ENCODE measurements at places on chromosomes 5 and 9.

GRCh38 chr9:33942471-33943083 lies 106.1 kb downstream of the UBAP2 start:
- DNase-seq, result no peak

- peak; percentile 84 for DNase-seq
Observed at GRCh38 chr5:139482050-139482889, at the start of gene STING1. TSS of gene STING1 (minus strand) at chr5:139482758. CDS start at chr5:139481704, 1,054 bp downstream.

DNA sequence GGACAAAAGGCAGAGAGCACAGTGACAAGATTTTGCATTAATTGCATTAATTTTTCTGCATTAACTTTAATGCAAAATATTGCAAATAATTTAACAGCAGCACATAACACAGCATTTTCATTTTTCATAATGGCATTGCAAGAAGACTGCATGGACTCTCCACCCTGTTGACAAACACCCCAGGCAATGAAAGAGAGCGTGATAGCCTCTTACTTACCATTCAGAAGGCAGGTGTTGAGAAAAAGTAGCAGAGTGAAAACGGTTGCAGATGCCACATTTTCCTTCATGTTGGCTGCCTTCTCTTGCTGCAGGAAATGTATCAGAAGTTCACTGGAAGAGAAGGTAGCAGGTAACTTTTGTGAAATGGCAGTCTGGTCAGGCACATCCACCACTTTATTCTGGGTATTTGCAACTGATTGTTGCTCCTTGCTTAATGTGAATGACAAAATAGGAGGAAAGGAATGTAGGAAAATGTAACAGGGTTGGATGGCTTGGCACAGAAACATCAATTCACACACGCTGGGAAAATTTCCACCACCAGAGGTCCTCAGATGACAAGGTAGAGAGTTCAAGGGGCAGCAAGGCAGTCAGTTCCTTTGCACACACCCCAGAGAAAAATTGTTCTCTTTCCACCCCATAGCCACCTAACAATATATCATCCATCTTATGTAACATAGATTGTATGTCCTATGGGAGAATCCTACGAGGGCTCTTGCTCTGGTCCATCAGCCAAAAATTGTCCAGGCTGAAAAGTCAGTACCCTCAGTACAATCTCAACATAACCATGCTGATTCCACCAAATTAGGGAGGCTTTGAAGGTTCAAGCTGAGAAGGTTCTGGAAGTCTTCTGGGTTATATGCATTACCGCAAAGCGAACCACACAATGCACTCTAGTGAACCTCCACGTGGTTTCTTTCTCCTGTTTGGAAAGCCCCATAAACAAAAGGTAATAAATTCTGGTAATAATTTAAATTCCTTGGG lies 41.9 kb upstream of the AGXT2 start:
- peak; percentile 29 for DNase-seq

GRCh38 chr9:122005597-122005996 lies 87.5 kb downstream of the TTLL11 start:
- no peak for DNase-seq

- no peak for DNase-seq
Observed at GRCh38 chr5:58818465-58818864, 235.6 kb downstream of the RAB3C start.

DNA sequence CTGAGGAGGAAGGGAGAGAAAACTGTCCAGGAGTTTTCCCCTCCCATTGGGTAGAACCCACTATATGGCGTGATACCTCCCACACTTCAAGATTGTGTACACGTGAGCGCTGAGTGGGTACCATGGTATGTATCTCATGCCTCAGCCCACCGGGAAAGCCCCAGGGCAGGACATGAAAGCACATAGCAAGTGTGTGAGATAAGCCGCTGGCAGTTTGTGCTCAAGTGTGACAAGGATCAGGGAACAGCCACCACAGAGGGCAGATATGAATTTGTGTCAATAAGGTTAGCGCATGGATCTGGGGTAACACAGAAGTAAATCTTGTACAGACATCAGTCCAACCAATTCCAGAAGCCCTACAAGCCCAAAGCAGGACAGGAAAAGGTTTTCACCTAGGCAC lies 42.6 kb upstream of the NAA35 start:
- no peak for DNase-seq

- peak; percentile 59 for DNase-seq
Observed at GRCh38 chr5:170745481-170746071, 37.9 kb upstream of the GABRP start.

DNA sequence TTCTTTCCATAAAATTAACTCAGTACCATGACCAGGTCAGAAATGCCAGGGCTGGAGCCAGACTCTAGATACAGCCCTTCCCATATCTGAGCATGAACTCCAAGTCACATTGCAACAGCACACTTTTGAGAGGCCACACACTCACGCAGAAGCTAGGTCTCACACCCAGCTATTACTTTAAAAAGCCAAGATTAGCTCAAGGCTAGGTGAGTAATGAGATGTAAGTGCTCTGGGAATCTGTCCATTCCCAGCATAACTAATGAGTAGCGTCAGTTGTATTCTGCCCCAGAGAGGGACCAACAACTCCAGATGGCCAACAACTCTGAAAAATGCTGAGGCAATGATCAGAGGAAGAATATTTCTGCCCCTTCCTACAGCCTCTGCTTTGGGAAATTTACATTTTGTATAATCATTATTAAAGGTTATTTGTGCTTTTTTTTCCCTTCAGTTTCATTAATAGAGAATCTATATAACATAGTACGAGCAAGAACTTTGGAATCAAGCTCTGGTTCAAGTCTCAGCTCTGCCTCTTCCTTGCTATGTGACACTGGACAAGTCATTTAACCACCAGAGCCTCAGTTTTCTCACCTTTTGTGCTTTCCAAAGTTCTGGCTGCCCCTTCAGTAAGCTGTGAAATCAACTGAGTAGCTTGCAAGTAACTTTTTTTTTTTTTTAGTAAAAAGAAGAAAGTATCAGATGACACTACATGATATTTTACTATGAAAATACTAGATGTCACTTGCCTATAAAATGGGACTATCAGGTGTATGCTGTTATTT lies 118.3 kb downstream of the NR6A1 start:
- peak; percentile 38 for DNase-seq

- no peak for DNase-seq
Observed at GRCh38 chr5:114839360-114839759, 330.3 kb downstream of the TRIM36 start.

DNA sequence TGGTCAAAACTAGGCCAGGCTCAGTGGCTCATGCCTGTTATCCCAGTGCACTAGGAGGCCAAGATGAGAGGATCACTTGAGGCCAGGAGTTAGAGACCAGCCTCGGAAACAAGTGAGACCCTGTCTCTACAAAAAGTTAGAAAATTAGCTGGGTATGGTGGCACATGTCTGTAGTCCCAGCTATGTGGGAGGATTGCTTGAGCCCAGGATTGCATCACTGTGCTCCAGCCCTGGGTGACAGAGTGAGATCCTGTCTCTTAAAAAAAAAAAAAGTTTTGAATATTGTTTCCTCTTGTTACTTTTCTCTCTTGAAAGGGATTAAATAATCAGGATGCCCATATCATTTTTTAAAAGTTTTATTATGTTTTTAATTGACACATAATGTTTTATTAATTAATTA lies 7.6 kb downstream of the ARHGEF37 start:
- no peak for DNase-seq

- DNase-seq, result no peak
Observed at GRCh38 chr5:74499256-74500050, 141.1 kb downstream of the ENC1 start.

GRCh38 chr9:114653556-114654159 lies 3.9 kb downstream of the TEX53 start:
- no peak for DNase-seq

DNA sequence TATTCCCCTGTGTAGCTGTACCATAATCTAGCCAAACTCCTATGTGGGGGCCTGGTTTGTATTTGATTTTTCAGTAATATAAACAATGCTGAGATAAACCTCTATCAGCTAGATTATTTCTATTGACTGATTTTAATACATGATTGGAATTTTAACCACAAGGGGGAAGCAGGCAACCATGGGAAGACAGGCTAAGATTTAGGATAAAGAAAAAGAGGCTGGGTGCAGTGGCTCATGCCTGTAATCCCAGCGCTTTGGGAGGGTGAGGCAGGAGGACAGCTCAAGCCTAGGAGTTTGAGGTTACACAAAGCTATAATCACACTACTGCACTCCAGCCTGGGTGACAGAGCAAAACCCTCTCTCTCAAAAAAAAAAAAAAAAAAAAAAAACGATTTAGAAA lies 18.1 kb upstream of the GPX3 start:
- DNase-seq, result no peak

DNA sequence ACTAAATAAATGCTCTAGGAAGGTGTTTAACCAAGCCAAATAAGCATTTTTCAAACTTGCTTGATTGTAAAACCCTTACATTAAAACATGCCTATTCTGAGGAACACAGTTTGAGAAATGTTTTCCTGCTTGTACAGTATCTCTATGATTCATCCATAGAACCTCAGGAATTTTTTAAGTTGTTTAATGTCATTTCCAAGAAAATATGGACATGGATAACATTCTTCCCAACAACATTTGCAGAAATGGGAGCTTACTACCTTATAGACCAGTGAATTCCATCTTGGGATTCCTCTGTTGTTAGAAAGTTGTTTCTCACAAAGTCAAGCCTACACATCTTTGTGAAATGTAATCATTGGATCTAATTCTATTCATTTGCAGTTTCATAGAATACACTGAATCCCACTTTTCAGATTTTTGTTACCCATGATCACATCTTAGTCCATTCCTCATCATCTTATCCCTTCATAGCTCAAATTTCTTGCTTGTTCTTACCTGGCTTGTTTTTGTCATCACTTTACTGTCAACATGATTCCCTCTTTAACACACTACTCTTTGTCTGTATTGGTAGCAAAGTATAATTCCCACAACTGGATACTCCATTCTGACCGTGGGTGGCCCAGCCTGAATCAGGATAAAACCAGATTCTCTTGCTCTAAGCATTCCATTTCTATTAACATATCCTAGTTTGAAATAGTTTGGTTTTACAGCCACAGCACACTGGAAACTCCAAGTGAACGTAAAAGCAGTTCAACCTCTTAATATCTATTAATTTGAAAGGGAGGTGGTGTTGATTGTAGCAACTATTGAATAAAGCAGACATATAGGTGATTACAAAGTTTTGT lies 49.4 kb upstream of the PAPPA start:
- no peak for DNase-seq

- no peak for DNase-seq
Observed at GRCh38 chr9:12162181-12162815, 530.9 kb upstream of the TYRP1 start.

GRCh38 chr9:111926421-111926875 lies 29.8 kb downstream of the UGCG start:
- DNase-seq, result no peak

- DNase-seq, result peak; percentile 71
Observed at GRCh38 chr5:159878988-159879471, 37.3 kb upstream of the ADRA1B start.

DNA sequence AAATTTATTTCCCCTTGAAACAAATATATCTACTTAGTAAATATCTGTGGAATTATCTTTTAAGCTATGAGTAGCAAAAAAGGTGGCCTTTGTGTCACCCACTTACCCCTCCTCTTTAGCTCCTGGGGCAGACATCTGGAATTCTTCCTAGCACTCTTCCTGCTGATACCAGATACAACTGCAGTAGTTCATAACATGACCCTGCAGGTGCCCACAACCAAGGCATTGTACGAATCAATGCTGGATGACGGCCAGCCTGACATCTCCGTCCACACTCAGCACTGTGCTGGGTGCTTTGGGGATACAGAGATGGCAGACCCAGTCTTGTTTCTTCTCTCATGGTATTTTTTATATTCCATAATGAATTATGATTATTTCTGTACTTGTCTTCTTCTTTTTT lies 152.3 kb downstream of the GOLPH3 start:
- DNase-seq, result no peak

DNA sequence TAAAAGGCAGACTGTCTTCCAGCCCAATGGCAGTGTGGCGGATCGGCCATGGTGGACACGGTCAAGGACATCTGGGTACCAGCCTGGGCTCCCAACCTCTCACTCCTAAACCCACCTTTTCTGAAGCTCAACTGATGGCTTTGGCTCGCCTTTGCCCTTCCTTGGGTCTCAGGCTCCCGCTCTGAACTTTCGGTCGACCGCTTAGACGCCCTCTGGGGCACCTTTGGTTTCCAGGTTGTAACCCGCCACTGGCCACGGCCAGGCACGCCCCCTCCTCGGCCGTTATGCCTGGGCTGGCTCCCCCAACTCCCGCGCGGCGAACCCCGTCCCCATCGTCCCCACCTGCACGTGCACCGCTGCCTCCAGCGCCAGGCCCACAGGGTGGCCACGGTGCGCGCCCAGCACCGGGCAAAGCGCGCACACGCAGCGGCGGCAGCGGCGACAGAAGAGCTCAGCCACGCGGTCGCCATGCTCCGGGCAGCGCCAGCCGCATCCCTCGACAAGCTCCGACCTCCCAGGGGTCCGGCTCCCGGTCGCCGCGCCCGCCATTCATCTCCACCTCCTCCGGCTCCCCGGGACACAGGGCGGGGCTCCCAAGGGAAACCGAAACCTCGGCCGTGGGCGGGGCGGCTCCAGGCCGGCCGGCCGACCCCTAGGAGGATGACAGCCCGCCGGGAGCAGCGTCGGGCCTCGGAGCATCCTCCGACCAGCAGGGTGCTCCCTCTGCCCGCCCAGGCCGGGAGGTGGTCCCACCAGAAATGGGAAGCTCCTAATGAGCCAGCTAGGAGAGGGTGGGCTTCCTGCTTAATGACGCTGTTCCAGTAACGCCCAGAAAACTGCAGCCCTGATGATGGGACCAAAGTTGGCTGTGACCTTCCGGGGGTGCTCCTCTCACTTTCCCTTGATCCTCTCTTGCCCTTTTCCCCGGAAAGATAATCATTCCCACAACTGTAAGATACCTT lies at the start of gene TRIM14:
TRIM14 (minus strand) TSS at position 583 of the 962 bp plus-strand sequence; CDS start at position 549, 34 bp downstream.
- peak; percentile 33 for DNase-seq

DNA sequence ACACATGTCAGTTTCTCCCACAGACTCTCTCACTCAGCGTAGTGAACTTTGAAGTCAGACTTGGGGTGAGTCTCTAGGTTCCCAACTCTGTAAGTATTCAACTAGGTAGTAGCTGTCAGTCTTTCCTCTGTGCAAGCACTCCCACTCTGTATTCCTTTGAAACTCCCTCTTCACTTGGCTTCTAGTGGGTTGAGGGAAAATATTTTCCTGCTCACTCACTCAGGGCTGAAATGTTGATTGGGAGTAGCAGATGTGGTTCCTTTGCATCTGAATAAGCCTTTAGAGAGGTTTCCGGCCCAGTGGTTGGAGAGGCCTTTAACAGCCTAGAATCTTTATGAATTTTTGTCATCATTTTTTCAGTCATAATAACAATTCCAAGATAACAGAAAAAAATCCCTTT lies 18.1 kb upstream of the ARRDC3 start:
- DNase-seq, result no peak

DNA sequence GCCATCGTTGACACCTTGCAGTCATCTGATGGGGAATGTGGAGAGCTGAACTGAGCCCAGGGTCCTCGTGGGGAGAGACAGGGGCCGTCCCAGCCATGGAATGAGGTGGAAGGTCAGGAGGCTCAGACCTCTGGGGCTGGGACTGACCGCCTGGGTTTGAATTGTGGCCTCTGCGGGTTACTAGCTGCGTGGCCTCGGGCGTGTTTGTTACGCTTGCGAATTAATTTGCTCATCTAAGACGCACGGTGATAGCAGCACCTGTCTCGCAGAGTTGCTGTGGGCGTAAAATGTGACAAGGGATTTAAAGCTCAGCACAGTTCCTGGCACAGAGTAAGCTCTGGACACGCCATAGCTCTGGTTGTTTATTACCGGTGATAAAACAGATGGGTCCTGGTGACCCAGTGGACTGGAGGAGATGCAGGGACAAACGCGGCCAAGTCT lies 19.4 kb upstream of the DAB2IP start:
- no peak for DNase-seq
